ENCODE measurements at places on chromosomes 5 and 9.

GRCh38 chr9:98328770-98329169, 73.3 kb upstream of the TBC1D2 start:
- no peak for DNase-seq

DNA sequence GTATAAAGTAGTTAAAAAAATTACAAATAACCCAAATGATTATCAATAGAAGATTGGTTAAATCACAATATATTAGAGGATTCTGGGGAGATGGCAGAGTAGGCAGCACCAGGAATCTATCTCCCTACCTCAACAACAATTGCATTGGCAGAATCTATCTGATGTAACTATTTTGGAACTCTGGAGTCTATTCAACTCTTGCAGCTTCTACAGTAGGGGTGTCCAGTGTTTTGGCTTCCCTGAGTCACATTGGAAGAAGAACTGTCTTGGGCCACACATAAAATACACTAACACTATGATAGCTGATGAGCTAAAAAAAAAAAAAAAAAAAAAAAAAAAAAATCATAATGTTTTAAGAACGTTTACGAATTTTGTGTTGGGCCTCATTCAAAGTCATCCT, 29.2 kb upstream of the ECM2 start:
- DNase-seq, result no peak

DNA sequence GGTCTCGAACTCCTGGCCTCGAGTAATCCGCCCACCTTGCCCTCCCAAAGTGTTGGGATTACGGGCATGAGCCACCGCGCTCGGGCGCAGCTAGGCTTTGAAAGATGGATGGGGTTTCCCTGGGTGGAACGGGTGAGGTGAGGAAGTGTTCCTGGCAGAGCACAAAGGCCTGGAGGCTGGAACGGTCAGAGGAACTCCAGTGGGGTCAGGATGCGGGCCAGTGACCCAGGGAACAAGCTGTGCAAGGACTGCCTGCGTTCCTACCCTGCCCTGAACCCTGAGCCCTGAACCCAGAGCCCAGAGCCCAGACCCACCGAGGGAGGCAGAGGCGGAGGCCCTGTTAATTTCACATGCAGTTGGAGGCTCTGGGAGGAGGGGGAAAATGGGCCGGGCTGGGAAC, 23.4 kb downstream of the NCS1 start:
- no peak for DNase-seq

DNA sequence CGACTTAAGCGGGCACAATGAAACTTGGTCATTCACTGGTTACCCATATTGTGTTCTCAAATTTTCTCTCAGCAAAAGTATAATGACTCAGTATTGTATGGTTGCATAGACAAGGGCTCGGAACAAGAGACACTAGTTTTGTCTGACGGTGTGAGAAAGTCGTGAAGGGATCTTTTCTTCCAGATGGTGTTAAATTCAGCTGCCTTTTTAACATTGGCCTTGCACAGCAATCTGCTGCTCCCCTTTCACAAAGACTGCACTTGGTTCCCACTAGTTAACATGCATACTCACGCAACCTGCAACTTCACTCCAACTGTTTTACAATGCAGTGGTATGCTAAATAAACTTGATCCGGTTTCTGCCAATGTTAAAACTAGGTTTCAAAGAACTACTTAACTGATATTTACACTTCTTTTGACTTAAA, 219.2 kb downstream of the MEF2C start:
- DNase-seq, result peak; percentile 86

GRCh38 chr5:38445374-38446028, 110.9 kb downstream of the LIFR start:
- DNase-seq, result no peak

GRCh38 chr5:1523793-1524480, at the start of gene LPCAT1:
Gene LPCAT1 (minus strand): TSS chr5:1523960. CDS start chr5:1523844, 116 bp downstream.
- peak; percentile 69 for DNase-seq

- no peak for DNase-seq
These were observed 207.2 kb upstream of the DAPK1 start for GRCh38 chr9:87290241-87291052.

- DNase-seq, result no peak
These were observed 21.0 kb upstream of the PTPRD start for GRCh38 chr9:10633785-10634184.

DNA sequence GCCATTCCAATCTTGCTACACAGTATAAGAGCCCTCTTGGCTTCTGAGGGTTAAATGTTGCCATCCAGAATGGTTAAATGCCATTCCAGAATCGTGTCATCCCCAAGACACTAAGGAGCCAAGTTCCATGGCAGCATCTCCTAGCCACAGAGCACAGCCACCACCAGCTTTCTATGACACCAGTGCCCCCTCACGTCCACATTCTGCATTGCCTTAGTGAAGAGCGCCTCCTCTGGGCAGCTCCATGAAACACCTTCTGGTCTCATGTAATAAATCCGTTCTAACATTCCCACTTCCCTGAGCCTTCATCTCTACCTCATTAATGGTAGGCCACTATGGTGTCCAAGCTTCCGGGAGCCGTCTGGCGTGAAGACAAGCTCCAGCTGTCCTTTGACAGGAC, 12.4 kb downstream of the CBY3 start:
- DNase-seq, result peak; percentile 36

- peak; percentile 58 for DNase-seq
These were observed 196.4 kb downstream of the TRPM3 start for GRCh38 chr9:70924895-70925547.

GRCh38 chr9:128870128-128870940, 11.4 kb downstream of the KYAT1 start:
- no peak for DNase-seq

DNA sequence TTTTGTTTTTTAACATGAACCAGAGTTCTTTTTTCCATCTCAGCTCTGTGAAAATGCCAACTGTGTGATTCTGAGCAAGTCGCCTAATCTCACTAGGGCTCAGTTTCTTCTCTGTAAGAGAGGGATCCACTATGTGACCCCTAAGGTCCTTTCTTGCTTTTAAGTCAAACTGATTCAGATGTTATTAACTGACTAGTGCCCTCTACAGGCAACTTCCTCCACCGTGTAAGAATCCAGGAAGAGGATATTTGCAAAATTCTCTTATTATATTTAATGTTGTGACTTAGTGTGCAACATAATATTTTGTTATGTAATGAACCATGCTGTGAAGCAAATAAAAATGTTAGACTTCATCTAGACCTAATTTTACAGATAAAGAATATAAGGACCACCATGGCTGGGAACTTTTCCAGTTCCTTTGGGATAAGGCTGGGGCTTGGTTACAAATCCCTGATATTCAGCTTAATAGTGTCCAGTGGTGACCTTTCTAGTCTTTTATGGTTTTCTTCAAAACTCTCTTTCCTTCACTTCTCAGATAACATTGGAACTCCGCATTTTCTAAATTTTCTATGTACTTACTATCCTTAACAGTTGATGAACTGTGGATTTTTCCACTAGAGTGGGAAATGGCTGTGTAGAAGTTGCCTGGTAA, 244.7 kb downstream of the PIK3R1 start:
- DNase-seq, result peak; percentile 34

Measured in putamen (tissue), 1 donor.